Aorta (tissue), 5 donors: ENCODE measurements at places on chromosomes 11 and 22.

- H3K27ac ChIP-seq = no peak overlapping the region
- no peaks in the 10 kb centered on the region for H3K36me3 ChIP-seq
- H3K4me3 ChIP-seq = no peak overlapping the region
- H3K27me3 ChIP-seq = no peaks in the 10 kb centered on the region
Measured at GRCh38 chr11:71200172-71200716, 52.1 kb downstream of the SHANK2 start.

DNA sequence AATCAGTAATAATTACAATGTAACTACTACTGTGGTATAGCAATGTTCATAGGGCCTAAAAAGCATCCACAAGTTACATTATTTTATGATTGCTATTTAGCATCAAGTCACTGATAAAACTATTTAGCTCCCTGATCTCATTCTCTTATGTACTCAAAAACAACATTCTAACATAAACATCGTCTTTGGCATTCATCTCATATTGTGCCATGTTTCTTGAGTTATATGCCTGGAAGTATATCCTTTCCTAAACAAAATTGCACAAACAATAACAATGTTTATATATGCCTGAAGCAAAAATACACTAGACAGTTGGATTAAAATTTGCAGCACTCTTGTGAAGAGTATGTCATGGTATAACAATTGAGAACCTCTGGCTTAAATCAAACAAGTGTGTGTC is 34.1 kb downstream of the HORMAD2 start:
- DNase-seq = no peak
- H3K36me3 ChIP-seq = no peaks in the 10 kb centered on the region
- no peaks in the 10 kb centered on the region for H3K27me3 ChIP-seq
- no peak overlapping the region for H3K4me3 ChIP-seq

DNA sequence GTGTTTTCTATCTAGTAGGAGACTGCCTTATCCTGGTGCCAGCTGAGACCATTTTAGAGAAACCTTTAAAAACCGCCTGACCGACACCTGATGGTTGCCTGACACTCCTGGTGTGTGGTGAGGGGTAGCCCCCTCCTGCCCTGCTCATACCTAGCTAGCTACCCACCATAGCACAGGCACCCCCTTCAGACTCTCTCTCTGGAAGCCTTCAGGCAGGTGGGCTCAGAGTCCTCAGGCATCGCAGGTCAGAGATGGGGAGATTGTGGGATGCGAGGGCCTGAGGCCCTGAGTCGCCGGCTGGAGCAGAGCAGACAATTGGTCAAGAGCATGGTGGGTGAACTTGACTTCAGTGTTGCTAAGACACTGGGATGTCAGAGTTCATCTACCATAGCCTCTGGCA is 424.6 kb downstream of the BRD1 start:
- no peak overlapping the region for H3K27ac ChIP-seq
- H3K36me3 ChIP-seq = no peaks in the 10 kb centered on the region
- H3K4me3 ChIP-seq = no peak overlapping the region
- no peaks in the 10 kb centered on the region for H3K27me3 ChIP-seq
- DNase-seq = no peak

GRCh38 chr11:90809581-90809980 is 586.7 kb upstream of the CHORDC1 start:
- no peak overlapping the region for H3K27ac ChIP-seq
- no peaks in the 10 kb centered on the region for H3K27me3 ChIP-seq
- DNase-seq = no peak
- no peak overlapping the region for H3K4me3 ChIP-seq
- no peaks in the 10 kb centered on the region for H3K4me1 ChIP-seq

DNA sequence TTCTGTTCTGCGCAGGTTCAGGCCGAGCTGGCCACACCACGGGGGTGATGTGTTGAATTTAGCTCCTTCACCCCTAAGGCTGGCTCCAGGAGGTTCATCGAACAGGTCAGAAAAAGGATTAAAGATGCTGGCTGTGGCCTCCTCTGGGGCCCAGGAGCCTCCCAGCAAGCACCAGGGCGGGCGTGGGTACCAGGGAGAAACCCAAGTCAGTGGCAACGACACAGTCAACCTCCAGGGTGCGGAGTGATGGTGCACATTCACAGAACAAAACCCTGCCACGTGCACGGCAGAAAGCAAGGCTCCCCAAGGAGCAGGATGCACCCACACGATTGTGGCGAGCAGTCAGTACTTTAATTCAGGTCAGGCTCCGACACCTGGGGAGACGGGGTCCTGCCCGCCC is 10.8 kb downstream of the C11orf24 start:
- H3K36me3 ChIP-seq = peaks cover 4% of the 10 kb centered on the region
- no peak for DNase-seq
- H3K27me3 ChIP-seq = no peaks in the 10 kb centered on the region
- no peaks in the 10 kb centered on the region for H3K4me1 ChIP-seq
- H3K4me3 ChIP-seq = no peak overlapping the region
- no peak overlapping the region for H3K27ac ChIP-seq
